ENCODE measurements at places on chromosomes 3 and 15. TPM values are rescaled to one million over a fixed set of nuclear protein-coding genes. Genes with fewer than 3 reads are reported as not detected.

HEG1 gene
- total RNA-seq, result 282 TPM

FBXO40 gene
- total RNA-seq, result not detected

LYZL4 gene
- not detected for total RNA-seq

TMPRSS7 gene
- not detected for total RNA-seq

CCNB2 gene
- total RNA-seq, result 18.1 TPM

GRM7 gene
- total RNA-seq, result not detected

GOLGA8N gene
- total RNA-seq, result 3.5 TPM

CHRM5 gene
- total RNA-seq, result not detected

EXD1 gene
- under 0.01 TPM for total RNA-seq

DNAJB8 gene
- not detected for total RNA-seq

HHLA2 gene
- total RNA-seq, result 0.05 TPM

ERICH6 gene
- total RNA-seq, result not detected
